ENCODE measurements at places on chromosomes 16 and 17. TPM values are rescaled to one million over a fixed set of nuclear protein-coding genes. Genes with fewer than 3 reads are reported as not detected.

DNA sequence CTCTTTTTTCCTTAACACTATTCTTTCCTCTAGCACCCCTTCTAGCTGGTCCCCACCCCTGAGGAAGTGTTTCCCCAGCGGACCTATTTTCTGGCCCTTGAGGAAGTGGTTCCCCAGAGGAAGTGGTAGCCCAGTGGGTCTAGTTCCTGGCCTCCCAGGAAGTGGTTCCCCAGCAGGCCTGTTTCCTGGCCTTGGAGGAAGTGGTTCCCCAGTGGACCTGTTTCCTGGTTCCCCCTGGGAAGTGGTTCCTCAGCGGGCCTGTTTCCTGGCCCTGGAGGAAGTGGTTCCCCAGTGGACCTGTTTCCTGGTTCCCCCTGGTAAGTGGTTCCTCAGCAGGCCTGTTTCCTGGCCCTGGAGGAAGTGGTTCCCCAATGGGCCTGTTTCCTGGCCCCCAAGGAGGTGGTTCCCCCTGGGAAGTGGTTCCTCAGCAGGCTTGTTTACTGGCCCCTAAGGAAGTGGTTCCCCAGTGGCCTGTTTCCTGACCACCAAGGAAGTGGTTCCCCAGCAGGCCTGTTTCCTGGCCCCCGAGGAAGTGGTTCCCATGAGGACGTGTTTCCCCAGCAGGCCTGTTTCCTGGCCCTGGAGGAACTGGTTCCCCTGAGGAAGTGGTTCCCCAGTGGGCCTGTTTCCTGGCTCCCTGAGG is 58.3 kb downstream of the NTN1 start:
- no peak for DNase-seq

DNA sequence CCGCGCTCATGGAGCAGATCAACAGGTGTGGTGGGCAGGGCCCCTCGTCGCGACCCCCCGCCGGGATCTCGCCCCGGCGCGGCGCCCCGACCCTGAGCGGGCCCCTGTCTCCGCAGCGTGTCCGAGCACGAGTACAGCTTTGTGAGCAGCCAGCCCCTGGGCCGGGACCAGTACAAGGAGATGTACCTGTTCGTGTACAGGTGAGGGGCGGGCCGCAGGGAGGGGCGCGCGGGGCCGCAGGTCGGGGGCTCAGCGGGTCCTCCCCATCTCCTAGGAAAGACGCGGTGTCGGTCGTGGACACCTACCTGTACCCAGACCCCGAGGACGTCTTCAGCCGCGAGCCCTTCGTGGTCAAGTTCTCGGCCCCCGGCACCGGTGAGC is 848 bp downstream of the DNASE1L2 start:
- DNase-seq = no peak

GRCh38 chr17:76561332-76561731 is 21.5 kb downstream of the PRCD start:
- no peak for DNase-seq

DNA sequence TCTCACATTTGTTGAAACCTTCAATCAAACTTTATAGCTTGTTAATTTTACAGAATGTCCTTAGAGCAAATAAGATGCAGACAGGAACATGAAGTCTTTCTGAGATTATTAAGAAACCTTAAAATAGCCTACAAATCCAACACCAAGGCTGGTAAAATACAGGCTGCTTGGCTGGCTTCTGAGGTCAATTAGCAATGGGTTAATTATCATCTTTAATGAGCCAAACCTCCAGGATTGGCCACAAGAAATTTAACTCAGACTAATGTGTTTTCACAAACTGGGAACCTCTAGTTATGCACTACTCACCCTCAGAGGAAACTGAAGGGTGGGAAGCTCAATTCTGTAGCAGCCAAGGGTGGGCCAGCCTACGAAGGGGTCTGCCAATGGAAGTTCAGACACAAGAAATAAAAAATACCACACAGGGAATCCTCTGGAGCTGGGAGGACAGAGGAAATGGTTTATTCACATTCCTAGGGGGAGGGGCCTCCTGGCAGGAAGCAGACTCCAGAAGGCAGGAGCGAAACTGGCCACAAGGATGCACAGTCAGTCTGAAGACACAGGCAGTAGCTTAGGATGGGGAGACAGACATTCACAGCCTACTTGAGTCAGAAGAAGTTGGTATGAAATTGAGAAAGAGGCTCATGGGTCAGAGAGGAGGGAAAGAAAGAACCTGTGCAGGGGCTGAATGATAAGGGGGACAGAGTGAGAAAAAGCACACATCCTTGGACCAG is 36.1 kb downstream of the HIC1 start:
- DNase-seq = peak; percentile 49

The SHISA9 gene
- 0.74 TPM for total RNA-seq

The EVPL gene
- total RNA-seq = 18.8 TPM
